ENCODE measurements at places on chromosomes 16 and 17.
A peak's percentile ranks its signal among the peaks of the same experiment; 100 is the strongest.

GRCh38 chr16:77172951-77173350 lies 18.0 kb upstream of the MON1B start:
- peak; percentile 5 for DNase-seq

DNA sequence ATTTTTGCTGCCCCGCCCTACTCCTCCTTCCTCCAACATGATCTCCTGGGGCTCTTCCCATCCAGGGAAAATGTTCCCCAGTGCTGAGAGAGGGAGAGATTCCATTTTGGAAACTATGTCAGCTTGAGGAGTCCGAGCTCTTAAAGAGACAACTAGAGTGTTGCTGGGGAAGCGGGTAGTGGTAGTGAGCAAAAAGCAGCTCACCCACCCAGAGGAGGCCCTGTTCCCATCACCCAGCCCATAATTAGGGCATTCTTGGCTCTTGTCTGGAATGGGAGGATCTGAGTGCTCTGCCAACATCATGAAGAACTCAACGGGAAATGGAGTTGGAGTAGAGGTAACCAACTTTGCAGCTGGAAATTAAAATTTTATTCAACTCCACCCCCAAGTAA lies 9.1 kb upstream of the MSL1 start:
- no peak for DNase-seq

GRCh38 chr17:37179893-37180292 lies 195.9 kb upstream of the C17orf78 start:
- DNase-seq, result peak; percentile 62

GRCh38 chr16:85994492-85995490 lies 95.8 kb downstream of the IRF8 start:
- no peak for DNase-seq

DNA sequence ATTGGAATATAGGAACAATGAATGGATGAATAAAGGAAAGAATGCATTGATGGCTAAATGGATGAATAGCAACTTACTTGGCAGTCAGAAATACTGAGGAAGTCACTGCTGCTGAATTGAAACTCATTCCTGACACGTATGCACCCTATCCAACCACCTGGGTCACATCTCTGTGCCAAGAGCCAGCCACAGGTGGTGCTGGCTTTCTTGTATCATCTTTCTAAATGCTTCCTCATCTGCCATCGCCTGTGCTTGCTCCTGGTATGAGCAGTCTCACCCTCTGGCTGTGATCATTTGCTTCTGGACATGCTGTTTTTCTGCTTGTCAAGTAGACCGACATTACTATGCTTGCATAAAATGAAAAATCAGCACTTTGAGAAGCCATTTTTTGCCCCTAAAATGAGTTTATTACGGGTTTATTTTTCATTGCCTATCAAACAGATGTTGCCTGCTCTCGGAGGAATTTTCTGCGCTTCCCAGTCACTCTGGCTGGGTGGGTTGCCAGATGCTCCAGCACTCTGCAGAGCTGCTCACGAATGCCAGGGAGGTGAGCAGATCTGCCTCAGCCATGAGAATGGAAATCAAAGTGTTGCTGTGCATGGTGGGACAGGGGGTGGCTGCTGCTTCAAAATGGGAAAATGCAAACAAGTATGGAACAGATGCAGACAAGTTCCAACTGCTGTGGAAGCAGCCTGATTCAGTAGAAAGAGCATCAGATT lies 1349.6 kb upstream of the CDH8 start:
- no peak for DNase-seq

- DNase-seq, result no peak
Measured at GRCh38 chr16:52618753-52619497, 72.0 kb upstream of the TOX3 start.

GRCh38 chr17:63537991-63538692 lies 12.1 kb upstream of the DCAF7 start:
- no peak for DNase-seq

GRCh38 chr17:4542003-4542725 lies 13.0 kb downstream of the MYBBP1A start:
- DNase-seq, result no peak

DNA sequence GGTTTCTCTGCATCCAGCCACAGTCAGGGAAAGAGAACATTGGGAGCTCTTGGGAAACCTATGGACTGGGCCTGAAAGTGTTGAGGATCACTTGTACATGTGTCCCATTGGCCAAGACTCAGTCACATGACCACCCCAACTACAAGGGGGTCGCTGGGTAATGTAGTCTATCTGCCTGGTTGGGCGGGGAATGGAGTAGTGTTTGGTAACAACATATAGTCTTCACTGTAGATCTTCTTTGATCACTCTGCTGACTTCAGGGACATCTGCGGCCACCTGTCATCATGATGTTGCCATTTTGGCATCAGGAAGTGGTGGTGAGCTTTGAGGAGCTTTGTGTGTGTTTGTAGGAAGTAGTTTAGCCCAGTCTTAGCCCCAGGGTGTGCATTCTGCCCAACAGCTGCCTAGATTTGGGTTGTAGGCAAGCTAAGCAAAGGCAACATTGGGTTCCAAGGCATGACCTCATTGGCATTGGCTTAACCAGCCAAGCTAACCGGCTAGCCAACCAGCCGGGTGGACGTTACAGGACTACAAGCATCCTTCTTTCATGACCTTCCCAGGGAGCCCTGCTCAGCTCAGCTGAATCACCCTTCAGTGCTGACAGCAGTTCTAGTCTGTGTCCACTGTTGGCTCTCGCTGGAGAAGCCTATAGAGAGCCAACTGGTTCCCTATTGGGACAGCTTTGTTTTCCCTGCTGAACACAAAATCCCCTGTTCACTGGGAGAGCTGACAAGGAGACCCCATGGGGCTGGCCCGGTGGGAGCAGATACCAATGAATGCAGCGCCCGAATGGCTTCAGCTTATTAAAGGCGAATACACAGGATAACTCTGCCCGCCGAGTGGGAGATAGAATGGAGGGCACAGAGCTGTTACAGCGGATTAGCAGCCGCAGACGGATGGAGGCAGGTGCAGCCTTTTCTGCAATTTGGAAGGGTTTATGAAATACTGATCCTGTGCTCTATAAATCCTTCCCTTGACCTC lies 178.6 kb downstream of the NTN1 start:
- no peak for DNase-seq

DNA sequence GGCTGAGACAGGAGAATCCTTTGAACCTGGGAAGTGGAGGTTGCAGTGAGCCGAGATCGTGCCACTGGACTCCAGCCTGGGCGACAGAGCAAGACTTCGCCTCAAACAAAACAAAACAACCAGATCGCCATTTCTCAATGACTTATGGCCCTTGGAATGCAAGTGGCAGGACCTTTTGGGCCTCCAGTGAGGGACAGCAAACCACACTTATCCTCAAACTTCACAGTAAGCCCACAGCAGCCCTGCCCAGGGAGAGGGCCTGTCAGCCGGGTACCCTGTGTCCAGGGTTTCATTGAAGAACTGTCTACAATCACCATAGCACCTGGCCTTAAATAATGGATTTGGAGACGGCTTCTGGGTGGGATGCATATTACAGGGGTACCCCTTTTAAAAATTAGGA lies 11.7 kb downstream of the TRAF4 start:
- no peak for DNase-seq

DNA sequence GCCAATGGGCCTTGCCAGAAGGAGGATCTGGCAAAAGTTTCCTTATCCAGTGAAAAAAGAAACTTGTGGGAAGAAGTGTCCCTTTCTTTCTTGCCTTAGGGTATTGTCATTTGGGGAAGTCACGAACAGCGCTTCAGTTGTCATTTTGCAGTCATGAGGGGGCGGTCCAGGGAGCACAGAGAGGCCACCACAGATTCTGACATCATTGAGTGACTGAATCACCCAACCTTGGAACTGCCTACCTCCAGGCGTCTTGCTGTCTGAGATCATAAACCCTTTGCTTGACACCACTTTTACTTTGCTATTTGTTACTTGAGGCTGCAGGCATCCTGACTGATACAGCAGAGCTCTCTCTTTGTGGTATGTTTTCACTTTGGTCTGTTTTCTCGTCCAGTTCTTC lies 3.1 kb upstream of the WSCD1 start:
- no peak for DNase-seq

DNA sequence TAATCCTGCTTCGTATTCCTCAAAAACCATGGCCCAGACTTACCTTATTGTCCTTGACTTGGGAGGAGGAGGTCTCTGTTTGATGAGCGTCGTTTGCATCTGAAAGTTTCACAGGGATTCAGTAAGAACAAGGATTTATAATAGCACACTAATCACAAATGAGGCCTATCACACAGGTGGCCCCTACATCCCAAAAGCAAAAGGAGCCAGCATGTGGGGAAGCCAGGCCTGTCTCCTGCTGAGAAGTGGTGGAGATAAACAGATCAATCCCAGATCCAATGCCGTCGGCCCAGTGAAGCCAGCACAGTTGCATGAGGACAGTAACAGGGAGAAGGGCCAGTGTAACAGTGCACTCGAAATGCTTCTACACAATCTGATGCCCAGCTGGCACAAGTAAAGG lies 13.3 kb upstream of the EVPL start:
- DNase-seq, result no peak

Data from MCF 10A (cell line).